T-helper 1 cell treated with Interleukin-12 subunit alpha and Interleukin-12 subunit beta and Interleukin-4 antibody, amounts not matched to agents 30 ng/mL and 1 ng/mL, for 36 hours (primary cell): ENCODE measurements at places on chromosomes 5 and 9. TPM values are rescaled to one million over a fixed set of nuclear protein-coding genes. Genes with fewer than 3 reads are reported as not detected.

The BRINP1 gene
- total RNA-seq, result not detected in 2 replicates

The KIF24 gene
- 5.3 and 6.0 TPM in 2 replicates for total RNA-seq

The PCAT7 gene
- total RNA-seq, result not detected in 2 replicates

The SURF2 gene
- total RNA-seq, result 17.5 and 21.2 TPM in 2 replicates

The SLC6A19 gene
- not detected in 2 replicates for total RNA-seq

The EGFLAM gene
- total RNA-seq, result not detected in 2 replicates

The FUT7 gene
- 1.7 and 1.9 TPM in 2 replicates for total RNA-seq

The WDR31 gene
- 1.2 and 2.0 TPM in 2 replicates for total RNA-seq

The IRGM gene
- 1.1 and 2.0 TPM in 2 replicates for total RNA-seq

The ADAMTS12 gene
- total RNA-seq, result not detected in 2 replicates

The MOB3B gene
- total RNA-seq, result 0.39 and 0.73 TPM in 2 replicates

The PPP3R2 gene
- not detected in 2 replicates for total RNA-seq

The CDH9 gene
- not detected in 2 replicates for total RNA-seq

The NOXA1 gene
- 0.44 and 0.80 TPM in 2 replicates for total RNA-seq

The UBE2QL1 gene
- 0.39 and 0.41 TPM in 2 replicates for total RNA-seq

The TRIM14 gene
- total RNA-seq, result 102 and 104 TPM in 2 replicates

The NUP155 gene
- 48.9 and 51.7 TPM in 2 replicates for total RNA-seq

The RNF14 gene
- total RNA-seq, result 26.5 and 29.1 TPM in 2 replicates

The FAM78A gene
- 102 and 105 TPM in 2 replicates for total RNA-seq

The GRIN1 gene
- 0.15 and 0.37 TPM in 2 replicates for total RNA-seq

The DBH gene
- 0.05 TPM in 1 of 2 replicates, not detected in the other for total RNA-seq

The FCHO2 gene
- total RNA-seq, result 0.66 and 1.4 TPM in 2 replicates

The CCNI2 gene
- 62.0 and 66.5 TPM in 2 replicates for total RNA-seq

The ADRB2 gene
- total RNA-seq, result 0.81 and 0.90 TPM in 2 replicates
